NAMALWA (cell line): ENCODE measurements at places on chromosomes 2 and 18.

- no peak for DNase-seq
These were observed 10.0 kb upstream of the CD302 start for GRCh38 chr2:159808032-159808425.

DNA sequence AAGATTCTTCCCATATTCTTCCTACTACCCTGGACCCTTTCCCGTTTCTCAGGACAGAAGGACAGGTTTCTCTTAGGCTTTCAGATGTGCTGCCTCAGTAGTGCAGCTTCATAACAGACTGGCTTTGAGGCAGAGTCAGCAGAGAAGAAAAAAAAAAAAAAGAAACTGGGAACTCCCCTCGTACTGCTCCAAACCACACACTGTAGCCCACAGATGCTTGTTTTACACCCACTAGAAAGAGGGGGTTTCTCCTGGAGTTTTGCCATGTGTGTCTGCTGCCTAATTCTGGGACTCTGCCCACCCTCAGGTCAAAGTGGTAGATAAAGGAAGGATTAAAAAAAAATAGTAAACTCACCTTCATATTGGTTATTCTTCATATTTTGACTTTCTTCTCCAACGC lies 95.9 kb downstream of the NCOA1 start:
- DNase-seq = peak; percentile 36

DNA sequence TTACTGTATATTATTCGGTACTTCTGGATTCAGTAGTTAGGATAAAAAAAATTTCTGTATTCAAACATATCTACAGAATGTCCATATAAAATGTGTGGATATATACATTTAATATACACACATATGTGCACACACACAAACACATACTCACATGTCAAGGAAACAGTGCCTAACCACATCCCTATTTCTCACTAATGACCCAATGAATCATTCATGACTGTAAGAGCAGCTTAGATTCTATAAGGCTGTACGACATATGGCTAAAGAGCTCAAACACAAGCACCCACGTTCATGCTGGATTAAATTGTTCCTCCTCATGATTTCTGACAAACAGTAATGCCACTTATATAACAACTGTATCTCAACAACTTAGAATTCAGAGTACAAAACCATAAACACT lies 457.3 kb downstream of the ADCYAP1 start:
- no peak for DNase-seq

DNA sequence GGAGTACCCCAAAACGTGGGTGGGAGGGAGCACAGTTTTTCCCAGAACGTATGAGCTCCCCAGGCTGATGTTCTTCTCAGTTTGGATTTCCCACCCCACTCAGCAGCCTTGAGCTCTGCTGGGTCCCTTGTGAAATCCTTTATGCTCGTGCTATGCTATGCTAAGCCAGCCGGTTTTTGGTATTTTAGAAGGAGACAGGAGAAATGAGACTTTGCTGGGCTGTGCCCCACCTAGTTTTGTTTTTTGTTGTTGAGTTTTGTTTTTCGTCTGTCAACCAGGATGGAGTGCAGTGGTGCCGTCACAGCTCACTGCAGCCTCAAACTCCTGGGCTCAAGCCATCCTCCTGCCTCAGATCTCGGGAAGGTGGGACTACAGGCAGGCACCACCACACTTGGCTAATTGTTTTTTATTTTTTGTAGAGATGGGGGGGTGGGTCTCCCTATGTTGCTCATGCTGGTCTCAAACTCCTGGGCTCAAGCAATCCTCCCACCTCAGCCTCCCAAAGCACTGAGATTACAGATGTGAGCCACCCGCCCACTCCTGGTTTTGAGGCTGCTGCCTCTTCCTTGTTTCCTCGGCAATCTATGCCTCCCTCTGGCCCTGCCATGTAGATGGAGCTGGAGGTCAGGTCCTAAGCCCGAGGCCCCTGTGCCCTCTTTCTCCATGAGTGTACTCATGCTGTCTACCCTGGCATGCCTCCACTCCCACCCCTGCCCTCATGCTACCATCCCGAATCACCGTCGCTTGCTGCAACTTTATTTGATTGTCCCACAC lies 17.5 kb upstream of the MGAT4A start:
- no peak for DNase-seq

GRCh38 chr2:36988008-36988407 lies 21.7 kb upstream of the STRN start:
- DNase-seq = no peak

DNA sequence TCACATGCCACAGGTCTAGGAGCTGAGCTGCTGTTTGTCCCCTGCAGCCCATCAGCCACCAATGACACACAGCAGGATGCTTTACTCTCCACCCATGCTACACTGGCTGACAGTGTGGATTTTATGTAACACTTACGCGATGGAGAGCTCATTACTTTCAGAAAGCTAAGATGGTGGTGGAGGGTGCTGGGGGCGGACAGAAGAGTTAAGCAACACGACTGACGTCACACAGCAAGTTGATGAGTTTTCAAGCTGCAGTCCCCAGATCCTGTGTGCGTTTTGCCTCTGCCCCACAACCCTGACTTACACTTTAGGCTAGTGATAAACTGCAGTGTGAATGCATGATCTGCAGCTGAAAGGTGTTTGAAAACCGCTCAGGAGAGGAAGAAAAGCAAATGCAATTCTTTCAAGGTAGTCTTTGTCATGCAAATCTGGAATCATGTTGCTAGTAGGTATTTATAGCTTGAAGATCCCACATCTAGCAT lies 42.4 kb downstream of the MRPS5 start:
- DNase-seq = no peak

- DNase-seq = peak; percentile 89
These were observed 18.6 kb upstream of the PEX13 start for GRCh38 chr2:60998628-60999545.

DNA sequence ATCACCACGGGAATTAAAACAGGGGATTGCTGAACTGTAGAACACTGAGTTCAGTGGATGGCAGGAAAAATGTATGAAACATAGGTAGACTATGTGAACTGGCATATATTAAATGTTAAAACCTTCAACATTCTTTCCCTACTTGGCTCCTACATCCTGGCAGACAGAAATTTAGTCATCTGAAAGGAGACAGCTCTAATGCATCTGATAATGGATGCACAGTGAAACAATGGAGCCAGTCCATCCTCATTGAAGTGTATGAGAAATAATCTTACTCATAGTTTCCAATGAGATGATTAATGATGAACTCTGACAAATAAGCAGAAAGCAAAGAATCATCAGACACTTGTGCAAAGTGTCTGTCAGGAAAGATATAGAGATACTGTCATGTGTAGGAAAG lies 1629.7 kb upstream of the TMEFF2 start:
- DNase-seq = no peak

DNA sequence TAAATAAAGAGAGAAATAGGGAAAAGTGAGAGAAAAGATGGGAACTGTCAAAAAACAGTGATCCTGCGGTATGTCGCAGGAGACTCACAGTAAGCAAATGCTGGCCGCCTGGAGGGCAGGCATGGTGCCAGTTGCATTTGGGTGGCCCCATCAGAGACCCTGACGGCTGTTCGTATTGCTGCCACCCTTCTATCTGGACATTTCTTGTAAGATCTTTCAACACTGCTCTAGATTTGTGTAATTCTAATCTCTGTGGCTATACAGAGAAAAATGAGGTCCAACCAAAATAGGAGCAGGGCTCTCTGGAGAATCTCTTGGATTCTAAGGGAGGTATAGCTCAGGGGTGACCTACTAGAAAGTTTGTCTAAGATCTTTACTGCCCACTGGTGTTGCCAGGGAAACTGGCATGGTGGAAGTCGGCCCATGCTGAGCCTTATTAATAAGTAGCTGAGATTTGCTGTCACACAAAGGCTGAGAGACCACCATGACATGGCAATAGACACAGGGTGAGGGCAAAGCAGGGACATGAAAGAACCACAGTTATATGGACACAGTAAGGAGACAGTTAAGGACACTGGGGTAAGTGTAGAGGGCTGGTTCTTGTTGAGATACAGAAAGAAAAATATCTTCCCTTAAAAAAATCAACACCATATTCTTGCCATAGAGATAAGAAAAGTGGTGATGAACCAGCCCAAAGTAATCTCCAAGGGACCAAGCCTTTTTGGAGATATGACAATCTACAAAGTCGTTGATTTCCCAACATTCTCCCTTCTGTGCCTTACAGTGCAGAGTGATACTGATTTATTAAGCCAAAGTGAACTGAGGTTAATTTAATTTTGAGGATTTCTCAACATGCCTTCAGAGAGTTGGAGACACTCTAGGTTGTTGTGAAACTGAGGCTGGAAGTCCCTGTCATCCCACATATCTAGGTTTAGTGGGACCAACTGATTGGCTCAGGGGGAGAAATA lies 26.4 kb upstream of the FZD7 start:
- no peak for DNase-seq

DNA sequence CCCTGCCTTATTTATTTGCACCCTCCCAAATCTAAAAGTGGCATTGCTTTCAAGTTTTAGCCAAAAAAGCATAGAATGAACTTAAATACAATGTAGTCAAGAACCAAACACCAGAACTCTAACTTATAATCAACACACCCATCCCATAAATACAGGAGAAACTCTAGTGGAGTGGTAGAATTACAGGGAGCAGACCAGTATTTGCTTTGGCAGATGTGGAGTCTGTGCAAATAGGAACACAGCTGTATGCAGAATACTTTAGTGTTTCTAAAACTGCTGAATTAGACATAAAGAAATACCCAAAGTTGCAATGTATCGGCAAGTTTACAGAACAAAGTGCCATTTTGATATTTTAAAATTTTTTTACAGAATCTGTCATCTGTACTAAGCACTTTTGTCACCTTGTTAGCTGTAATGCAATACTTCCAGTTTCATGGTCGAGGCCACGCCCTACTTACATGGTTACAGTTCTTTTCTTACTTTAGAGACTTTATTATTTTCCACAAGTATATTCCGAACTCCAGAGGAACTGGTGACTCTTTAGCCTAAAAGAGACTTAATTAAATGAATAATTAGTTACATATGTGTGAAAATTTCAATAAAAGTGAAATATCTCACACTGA lies 23.7 kb upstream of the COL5A2 start:
- DNase-seq = peak; percentile 9

DNA sequence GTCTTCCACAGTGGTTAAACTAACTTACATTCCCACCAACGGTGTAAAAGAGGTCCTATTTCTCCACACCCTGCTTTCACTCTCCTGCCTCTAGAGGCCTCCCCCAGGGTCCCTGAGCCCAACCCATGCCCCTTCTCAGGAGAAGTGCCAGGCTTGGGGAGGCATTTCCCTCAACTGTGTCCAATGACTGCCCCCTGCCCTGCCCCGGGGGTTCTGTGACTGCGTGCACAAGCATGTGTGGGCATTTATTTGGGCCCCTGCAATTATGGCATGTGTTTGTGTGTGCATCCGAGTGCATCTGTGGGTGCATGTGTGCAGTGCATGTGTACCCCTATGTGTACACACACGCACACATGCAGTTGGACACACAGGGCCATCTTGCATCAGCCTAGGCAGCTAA lies 57.3 kb downstream of the INHBB start:
- DNase-seq = no peak

GRCh38 chr2:6523476-6523875 lies 342.2 kb downstream of the CMPK2 start:
- no peak for DNase-seq

DNA sequence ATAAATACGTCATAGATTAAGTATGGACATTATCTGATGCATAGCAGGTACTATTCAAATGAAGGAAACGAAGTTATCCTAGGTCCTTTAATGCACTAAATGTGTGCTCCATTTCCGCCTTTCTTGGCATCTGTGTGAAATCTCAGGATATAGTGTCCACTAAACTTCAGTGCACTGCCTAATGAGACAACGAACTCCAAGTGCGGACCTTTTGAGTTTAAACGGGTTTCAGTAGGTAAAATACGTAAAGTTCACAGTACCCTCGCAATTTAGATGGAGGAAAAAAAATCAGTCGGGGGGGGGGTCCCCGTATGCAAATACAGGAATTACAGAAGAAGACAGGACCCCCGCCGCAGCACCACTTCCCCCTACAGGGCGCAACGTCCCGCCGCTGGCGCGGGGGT lies 729 bp upstream of the REL start:
- no peak for DNase-seq

DNA sequence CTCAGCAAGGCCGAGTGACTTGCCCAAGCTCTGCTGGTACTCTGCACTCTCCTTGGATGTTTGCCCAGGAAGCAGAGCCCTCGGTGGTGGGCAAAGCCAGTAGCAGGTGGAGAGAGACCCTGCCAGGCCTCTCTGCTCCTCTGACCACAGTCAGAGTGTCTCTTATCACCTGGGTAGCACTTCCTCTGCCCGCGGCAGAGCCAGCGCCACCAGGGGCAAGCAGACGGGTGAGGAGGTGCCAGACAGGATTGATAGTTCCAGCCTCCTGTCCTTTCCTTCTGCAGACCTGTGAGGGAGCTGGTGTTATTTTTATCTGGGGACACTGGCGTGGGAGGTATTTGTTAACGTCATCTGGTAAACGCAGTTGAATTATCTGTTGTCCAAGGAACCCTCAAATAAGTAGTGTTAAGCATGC lies 152.9 kb downstream of the SMAD7 start:
- DNase-seq = no peak

DNA sequence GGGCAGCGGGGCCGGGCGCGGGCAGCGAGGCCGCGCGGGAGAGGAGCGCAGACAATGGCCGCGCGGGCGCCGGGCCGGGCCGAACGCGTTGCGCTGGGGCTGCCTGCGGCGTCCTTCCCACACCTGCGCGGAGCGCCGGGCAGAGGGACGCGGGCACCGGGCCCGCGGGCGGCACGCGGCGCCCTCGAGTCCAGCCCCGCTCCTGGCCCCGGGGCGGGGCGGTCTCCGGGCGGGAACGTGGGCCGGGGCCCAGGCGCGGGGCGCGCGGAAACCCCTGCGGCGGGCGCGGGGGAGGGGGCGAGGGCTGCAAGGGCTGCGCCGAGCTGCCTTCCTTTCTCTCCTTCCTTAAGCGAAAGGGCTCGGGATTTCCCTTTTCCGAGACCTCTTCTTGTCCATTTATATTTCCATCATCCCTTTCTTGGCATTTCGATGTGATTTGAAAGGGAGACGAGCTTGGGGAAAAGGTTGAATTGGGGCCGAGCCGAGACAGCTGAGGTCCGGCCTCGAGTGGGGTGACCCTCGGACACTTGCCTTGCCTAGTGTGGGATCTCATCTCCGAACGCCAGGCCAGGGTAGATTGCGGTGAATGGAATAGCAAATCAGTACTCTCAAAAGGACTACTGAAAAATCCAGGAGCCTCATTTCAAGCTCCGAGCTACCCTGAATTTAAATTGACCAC lies 676 bp downstream of the KLHL23 start:
- peak; percentile 29 for DNase-seq

DNA sequence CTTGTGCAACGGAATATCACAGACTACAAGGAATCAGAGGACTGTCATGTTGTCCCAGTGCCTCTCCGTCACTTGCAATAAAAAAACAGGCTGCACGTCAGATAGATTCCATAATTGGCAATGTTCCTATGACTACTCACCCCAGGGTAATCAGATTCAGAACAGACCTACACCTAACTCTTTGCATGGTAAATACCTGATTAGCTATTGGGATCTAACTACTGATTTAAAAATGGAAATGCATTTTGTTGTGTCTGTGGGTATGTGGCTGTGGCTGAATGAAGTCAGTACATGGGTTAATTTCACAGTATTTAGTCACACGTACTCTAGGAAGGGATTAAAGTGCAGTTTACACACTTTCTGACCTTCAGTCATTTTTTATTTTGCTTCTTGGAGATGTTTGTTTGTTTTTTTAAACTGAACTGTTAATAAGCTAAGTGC lies 91.7 kb downstream of the SCN3A start:
- no peak for DNase-seq
